Stimulated activated CD8-positive, alpha-beta memory T cell treated with anti-CD3 and anti-CD28 coated beads, Interleukin-2, amount 100 ng/mL, for 48 hours (primary cell): ENCODE measurements at places on chromosomes 11 and 22.
A peak's percentile ranks its signal among the peaks of the same experiment; 100 is the strongest.

DNA sequence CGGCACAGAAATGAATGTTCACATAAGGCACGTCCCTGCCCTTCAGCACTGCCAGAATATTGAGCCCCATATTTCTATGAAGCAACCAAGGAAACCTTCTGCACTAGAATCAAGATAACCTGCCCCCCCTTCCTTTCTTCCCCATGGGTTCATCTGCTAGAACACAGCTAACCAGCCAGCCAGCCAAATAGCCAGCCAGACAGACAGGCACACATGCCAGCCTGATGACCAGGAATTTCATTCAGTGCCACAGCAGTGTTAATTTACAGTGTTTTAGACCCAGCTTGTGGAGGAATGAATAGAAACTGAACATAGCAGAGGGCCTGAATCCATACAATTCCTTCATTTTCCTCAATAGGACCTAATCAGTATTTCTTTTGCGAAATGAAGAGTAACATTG, 57.0 kb downstream of the TENM4 start:
- no peak for DNase-seq

GRCh38 chr11:86495351-86495750, 120.7 kb downstream of the CCDC81 start:
- no peak for DNase-seq

- DNase-seq = no peak
These were observed 11.0 kb upstream of the GRAMD4 start for GRCh38 chr22:46609175-46609690.

DNA sequence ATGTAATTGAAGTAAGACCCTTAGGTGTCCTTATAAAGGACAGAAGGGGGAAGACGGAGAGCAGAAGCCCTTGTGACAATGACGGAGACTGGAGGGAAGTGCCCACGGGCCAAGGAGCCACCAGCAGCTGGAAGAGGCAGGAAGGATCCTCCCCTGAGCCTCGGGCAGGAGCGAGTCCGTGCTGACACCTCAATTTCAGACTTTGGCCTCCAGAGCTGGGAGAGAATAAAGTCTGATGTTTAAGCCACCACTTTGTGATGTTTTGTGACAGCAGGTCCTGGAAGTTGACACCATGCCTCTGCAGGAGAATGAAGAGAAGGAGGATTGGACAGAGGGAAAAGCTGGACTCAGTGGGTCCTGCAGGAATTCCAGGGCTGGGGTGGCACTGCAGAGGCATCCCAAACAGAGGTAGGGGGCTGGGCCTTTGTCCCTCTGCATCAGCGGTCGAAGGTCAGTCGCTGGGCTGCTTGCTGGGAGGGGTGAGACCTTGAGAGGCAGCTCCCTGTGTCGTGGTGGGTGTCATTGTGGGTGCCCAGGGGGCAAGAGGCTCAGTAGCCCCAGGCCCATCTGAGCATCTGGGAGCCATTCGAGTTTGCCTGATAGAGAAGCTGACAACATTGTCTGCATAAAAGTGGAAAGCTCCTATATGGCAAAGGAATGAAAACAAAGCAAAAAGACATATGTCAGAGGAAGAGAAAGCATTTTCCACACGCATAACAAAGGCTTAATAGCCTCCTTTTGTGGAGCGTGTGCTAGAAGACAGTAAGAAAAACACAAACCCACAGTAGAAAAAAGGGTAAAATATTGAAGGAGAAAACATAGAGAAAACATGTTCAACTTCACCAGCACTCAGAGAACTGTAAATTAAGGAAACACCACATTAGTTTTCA, 68.8 kb downstream of the RTL6 start:
- no peak for DNase-seq

DNA sequence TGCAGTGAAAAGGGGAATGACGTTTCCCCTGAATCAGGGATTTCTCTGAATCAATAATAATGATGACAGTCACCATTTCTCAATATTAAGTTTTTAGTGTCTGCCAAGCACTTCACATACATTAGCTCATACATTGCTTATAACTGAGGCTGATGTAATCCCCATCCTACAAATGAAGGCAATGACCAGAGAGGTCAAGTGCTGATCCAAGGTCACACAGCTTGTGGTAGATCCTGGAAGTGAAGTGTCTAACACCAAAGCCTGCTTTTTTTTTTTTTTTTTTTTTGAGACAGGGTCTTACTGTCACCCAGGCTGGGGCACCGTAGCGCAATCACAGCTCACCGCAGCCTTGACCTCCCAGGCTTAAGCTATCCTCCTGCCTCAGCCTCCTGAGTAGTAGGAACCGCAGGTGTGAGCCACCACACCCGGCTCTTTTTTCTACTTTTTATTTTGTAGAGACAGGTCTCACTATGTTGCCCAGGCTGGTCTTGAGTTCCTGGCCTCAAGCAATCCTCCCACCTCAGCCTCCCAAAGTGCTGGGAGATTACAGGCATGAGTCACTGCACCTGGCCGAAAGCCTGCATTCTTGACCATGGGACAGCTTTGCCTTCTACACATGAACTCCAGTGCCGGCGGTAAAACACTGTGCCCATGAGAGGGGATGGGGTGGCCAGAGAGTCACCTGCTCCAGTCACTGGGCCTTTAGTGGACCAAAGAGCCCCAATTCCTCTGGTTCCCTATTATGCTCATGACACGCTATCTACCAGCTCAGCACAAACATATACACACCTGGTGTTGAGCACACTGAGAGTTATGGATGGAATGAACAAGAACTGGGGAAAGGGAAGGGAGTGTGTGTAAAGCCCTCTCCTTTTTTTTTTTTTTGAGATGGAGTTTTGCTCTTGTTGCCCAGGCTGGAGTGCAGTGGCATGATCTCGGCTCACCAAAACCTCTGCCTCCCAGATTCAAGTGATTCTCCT, 17.4 kb downstream of the ARHGAP1 start:
- DNase-seq = no peak

- DNase-seq = no peak
These were observed 85.5 kb upstream of the PRR5 start for GRCh38 chr22:44616461-44616860.

DNA sequence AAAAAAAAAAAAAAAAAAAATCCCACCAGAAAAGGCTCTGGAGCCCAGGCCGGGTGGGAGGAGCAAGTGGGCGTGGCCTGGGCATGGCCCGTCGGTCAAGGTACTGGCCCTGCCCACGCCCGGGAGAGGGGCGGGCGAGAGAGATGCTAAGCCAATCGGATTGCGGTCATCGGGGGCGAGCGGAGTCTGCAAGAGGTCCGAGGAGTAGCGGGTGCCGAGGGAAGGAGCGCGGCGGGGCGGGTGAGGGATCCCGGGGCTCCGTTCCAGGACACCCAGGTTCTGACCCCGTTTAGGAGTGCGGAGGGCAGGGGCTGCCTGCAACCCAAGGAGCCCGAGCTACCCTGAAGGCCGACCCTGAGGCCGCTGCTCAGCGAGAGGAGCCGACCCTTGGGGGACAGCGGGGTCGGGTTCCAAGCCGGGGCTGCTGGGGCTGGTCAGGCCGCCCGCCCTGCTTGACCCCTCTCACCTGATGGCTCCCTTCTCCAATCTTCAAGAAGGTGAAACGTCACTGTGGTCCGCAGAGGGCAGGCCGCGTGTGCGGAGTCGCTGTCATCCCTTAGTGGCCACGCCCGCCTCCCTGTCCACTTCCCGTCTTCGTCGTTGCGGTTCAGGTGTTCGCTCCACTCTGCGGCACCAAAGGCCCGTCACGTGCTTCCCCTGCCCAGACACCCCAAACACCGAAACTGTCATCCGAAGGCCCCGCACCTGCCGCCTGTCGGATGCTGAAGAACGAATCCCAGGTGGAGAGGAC, 11.1 kb upstream of the TAB1 start:
- DNase-seq = peak; percentile 48

DNA sequence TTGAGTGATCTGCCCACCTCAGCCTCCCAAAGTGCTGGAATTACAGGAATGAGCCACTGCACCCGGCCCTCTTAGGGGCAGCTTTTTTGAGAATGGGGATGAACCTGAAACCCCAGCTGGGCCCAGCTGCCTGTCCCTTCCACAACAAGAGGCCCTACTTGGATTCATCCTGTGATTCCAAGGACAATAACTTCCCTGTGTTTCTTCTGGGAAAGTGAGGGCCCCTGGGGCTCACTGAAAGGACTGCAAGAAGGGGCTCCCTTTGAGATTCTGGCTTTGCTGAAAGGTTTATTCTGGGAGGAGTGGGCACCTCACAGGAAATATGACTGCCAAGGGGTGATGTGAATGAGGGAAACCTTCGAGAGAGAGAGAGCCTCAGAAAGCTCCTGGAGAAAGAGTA, 12.3 kb upstream of the GNAZ start:
- DNase-seq = no peak

DNA sequence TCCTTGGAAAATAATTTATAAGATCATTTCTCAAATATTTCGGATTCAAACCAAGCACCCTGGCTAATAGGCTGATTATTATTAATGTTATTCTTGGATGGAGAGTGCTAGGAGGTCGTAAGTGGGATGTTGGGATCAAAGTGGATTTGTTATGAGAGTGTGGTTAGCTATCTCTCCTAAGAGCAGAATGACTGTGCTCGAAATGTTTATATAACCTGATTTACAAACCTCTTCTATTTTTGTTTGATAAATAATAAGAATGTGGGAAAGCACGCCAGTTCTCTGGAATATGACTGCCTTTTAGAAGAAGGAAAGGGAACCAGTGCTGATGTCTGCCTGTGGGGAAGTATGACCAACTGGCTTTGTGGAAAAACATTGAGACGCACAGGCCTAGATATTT, 527.5 kb downstream of the NTM start:
- DNase-seq = no peak

DNA sequence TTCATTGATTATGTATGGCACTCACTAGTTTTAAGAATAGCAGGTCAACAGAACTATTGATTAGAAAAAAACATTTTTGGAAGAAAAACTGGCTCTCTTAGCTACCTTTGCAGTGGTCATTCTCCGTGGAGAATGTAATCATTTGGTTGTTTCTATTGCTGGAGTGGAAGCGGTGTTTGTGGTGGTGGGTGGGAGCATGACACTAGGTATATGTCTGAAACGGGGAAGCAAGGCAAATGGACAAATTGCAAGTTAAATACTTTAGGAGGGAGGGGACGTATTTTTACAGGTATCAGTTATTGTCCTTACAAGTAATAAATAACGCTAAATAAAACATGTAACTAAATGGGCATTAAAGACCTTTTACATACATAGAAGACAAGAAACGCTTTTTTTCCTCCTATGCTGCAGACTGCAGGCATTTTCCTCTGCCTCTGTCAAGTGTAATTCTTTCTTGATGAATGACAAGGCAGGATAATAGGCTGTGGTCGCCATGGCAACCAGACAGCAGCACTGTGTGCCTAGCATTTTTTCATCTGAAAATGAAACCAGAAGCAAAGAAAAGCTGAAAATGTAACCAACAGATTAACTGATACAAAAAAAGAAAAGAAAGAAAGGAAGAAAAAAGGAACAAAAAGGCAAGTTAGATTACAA, 46.2 kb downstream of the BLID start:
- no peak for DNase-seq

DNA sequence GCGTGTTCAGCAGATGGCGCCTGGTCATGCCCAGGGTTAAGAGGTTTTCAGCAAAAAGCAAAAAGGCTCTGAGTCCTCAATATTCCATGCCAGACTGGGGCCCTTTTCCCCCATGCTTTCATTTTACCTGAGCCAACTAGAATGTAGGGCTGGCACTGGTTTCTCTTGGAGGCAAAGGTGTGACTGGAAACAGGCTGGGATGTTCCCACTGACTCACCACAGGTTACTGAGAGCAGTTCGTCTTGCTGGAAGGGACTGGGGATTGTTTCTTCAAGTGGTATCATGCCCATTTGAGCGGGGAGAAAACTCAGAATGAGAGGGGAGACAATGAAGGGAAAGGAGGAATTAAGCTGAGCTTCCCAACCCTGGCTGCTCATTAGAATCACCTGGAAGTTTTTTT, 243.9 kb downstream of the TENM4 start:
- no peak for DNase-seq

DNA sequence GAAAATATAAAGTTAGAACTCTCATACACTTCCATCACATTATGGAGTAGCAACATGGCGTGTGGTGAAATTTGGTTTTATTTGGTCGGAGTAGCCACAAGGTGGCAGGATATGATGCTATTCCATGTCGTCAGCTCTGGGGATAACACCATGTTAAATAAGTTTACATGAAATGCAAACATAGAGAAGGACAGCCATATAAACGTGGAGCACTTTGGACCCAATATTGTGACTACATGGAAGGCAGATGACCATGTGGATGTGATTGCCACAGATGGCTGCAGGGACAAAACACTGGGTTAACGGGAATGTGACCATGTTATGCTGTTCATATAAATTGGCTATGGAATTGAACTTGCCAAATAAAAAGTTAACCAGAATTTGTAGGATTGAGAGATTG, 21.0 kb downstream of the OR5M11 start:
- DNase-seq = no peak

DNA sequence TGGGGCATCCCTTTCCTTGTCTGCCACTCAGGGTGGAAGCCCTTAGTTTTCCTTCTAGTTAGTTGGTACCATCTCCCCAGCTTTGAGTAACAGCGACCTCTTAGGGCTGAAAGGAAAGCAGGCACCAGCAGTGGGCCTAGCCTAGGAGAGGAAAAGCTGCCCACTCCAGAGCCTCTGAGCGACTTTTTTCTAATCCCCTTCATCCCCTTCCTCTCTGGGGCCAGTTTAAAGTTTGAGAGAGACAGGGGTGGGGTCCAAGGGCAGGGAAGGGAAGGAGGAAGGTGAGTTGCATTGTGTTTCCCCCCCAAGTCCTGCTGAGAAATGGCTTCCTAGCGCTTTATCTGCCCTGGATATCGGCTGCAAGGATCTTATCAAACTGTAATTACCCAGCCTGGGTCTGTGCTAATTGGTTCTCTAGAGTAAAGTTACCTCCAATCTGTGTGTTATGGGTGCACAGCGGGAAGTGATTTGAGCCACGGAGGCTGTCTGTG, 573.9 kb upstream of the CADM1 start:
- no peak for DNase-seq

DNA sequence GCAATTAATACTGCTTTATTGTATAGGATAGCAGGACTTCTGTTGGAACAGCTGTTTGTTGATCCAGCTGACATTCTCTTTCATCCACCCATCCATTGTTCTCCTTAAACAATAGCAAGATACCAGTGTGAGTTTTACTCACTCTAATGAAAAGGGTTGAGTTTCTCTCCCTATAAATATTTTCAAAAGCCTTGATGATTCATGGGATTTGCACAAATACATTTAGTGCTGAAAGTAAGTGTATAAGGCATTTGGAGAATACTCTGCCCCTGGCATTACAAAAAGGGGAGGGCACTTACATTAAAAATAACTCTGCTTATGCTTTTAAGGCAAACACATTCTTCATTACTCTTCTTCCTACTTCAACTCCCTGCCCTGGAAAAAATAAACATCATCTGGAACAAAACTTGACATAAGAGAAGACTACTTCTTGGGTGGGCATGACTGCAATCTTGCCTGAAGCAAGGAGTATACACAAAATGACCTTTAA, 634.9 kb downstream of the METTL15 start:
- no peak for DNase-seq
